ELR (cell line): ENCODE measurements at places on chromosomes 2 and 18.

DNA sequence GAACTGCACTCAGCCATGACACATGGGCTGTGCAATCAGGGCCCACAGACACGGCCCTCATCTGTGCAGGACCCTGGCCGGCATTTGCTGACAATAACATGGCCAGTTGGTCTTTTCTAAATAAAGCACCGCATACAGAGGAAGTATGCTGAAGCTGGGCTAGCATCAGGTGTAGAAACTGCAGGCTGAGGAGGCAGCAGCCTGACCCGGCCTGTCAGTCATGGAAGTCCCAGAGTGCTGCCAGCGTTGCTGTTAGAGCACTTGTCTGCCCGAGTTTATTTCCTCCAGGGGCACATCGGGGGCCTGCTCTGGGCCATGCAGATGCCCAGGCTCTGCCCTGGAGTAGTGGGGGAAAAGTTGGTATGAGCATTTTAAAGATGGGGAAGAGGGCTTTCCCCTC is 4.1 kb upstream of the PTPN18 start:
- DNase-seq = no peak

GRCh38 chr2:3301001-3301400 is 76.6 kb downstream of the EIPR1 start:
- DNase-seq = no peak

GRCh38 chr2:34808426-34808825 is 1209.3 kb upstream of the FAM98A start:
- DNase-seq = no peak

- no peak for DNase-seq
These were observed 951.6 kb upstream of the SLC39A10 start for GRCh38 chr2:194705398-194705797.
